Central memory CD8-positive, alpha-beta T cell (primary cell): ENCODE measurements at places on chromosomes 5 and 9.
A peak's percentile ranks its signal among the peaks of the same experiment; 100 is the strongest.

GRCh38 chr5:63400079-63400478, 562.2 kb downstream of the HTR1A start:
- H3K4me3 ChIP-seq = no peak overlapping the region
- H3K36me3 ChIP-seq = no peaks in the 10 kb centered on the region
- no peaks in the 10 kb centered on the region for H3K27me3 ChIP-seq
- no peaks in the 10 kb centered on the region for H3K4me1 ChIP-seq
- no peak overlapping the region for H3K27ac ChIP-seq

GRCh38 chr9:134413890-134414623, 87.8 kb downstream of the RXRA start:
- no peak overlapping the region for H3K27ac ChIP-seq
- peaks cover 20% of the 10 kb centered on the region for H3K4me1 ChIP-seq
- no peaks in the 10 kb centered on the region for H3K27me3 ChIP-seq
- peaks cover 4% of the 10 kb centered on the region for H3K36me3 ChIP-seq
- no peak overlapping the region for H3K4me3 ChIP-seq
- DNase-seq = no peak

DNA sequence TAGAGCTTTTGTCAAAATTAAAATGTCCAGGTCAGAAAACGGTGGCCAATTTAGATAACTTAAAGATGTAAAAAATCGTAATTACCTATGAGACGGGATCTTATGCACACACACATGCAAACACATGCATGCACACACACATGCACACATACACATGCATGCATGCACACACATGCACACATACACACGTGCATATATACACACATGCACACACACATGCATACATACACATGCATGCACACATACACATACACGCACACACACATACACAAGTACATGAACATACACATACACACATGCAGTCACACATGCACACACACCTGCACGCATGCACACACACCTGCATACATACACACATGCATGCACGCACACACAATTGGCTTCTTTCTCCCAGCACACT, 362.0 kb downstream of the IRX1 start:
- no peaks in the 10 kb centered on the region for H3K36me3 ChIP-seq
- no peaks in the 10 kb centered on the region for H3K27me3 ChIP-seq
- H3K4me3 ChIP-seq = no peak overlapping the region
- no peaks in the 10 kb centered on the region for H3K4me1 ChIP-seq
- DNase-seq = no peak

GRCh38 chr5:167899490-167900070, 391.9 kb upstream of the WWC1 start:
- no peak for DNase-seq
- no peaks in the 10 kb centered on the region for H3K36me3 ChIP-seq
- no peak overlapping the region for H3K4me3 ChIP-seq
- H3K4me1 ChIP-seq = no peaks in the 10 kb centered on the region
- H3K27ac ChIP-seq = no peak overlapping the region

- H3K27me3 ChIP-seq = peaks cover 32% of the 10 kb centered on the region
- peaks cover 10% of the 10 kb centered on the region for H3K4me1 ChIP-seq
- DNase-seq = no peak
- no peak overlapping the region for H3K27ac ChIP-seq
Observed at GRCh38 chr9:95422650-95423049, 94.1 kb downstream of the PTCH1 start.

GRCh38 chr5:157817387-157817702, 41.6 kb downstream of the CLINT1 start:
- peaks cover 16% of the 10 kb centered on the region for H3K4me1 ChIP-seq
- no peaks in the 10 kb centered on the region for H3K27me3 ChIP-seq
- no peak for DNase-seq

GRCh38 chr9:13361076-13361475, 81.6 kb upstream of the MPDZ start:
- no peaks in the 10 kb centered on the region for H3K4me1 ChIP-seq
- H3K27ac ChIP-seq = no peak overlapping the region
- DNase-seq = no peak
- no peaks in the 10 kb centered on the region for H3K27me3 ChIP-seq
- no peaks in the 10 kb centered on the region for H3K36me3 ChIP-seq

DNA sequence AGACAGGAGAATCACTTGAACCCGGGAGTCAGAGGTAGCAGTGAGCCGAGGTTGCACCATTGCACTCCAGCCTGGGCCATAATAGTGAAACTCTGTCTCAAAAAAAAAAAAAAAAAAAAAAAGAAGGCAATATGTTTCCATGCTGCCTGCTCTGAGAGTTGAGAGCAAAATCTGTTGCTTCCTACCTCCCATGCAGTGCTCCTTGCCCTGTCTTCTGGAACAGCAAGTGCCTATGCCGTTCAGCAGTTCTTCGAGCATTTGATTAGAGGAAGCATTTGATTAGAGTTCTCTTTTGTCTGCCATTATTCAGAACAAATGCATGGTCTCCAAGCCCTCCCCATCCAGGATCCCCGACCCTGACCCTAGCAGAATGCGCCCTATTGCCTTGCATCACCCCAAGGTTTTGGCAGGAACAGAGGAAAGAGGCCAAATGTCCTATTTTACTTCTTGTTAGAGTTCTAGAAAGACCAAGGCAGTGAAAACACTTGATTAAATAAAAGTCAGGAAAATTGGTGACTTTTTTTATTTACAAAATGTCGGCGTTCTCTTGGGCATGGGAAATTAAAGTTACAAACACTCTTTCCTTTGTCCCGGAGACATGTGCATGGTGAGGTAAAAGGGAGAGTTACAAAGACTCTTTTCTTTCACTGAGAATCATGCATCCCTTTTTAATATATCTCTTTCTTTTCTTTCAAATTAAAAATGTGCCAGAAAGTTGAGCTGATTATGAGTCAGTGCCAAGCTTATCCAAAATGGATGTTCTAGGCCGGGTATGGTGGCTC, 27.8 kb upstream of the FSD1L start:
- H3K4me1 ChIP-seq = peaks cover 3% of the 10 kb centered on the region
- no peak for DNase-seq
- peaks cover 8% of the 10 kb centered on the region for H3K27me3 ChIP-seq
- no peak overlapping the region for H3K27ac ChIP-seq
- H3K4me3 ChIP-seq = no peak overlapping the region
- H3K36me3 ChIP-seq = peaks cover 1% of the 10 kb centered on the region

DNA sequence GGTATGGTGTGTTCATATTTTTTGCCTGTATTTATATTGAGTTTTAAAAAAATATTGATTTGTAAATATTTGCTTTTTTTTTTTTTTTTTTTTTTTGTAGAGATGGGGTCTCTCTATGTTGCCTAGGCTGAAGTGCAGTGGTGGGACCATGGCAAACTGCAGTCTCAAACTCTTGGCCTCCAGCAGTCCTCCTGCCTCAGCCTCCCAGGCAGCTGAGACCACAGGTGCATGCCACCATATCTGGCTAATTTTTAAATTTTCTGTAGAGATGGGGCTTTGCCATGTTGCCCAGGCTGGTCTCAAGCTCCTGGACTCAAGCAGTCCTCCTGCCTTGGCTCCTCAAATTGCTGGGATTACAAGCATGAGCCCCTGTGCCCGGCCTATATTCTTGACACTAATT, 78.3 kb downstream of the RASGRF2 start:
- no peak overlapping the region for H3K27ac ChIP-seq
- no peaks in the 10 kb centered on the region for H3K27me3 ChIP-seq
- H3K4me3 ChIP-seq = no peak overlapping the region
- no peaks in the 10 kb centered on the region for H3K4me1 ChIP-seq
- no peak for DNase-seq

GRCh38 chr9:133484671-133485437, 6.0 kb upstream of the SLC2A6 start:
- no peak overlapping the region for H3K4me3 ChIP-seq
- no peak overlapping the region for H3K27ac ChIP-seq
- peaks cover 2% of the 10 kb centered on the region for H3K36me3 ChIP-seq
- H3K27me3 ChIP-seq = peaks cover 9% of the 10 kb centered on the region

GRCh38 chr5:74850030-74850429, 16.2 kb downstream of the FAM169A start:
- DNase-seq = no peak
- H3K27me3 ChIP-seq = no peaks in the 10 kb centered on the region
- H3K4me1 ChIP-seq = peaks cover 59% of the 10 kb centered on the region
- H3K36me3 ChIP-seq = no peaks in the 10 kb centered on the region
- no peak overlapping the region for H3K4me3 ChIP-seq

- H3K4me3 ChIP-seq = no peak overlapping the region
- H3K27ac ChIP-seq = no peak overlapping the region
- peaks cover 5% of the 10 kb centered on the region for H3K36me3 ChIP-seq
- peaks cover 65% of the 10 kb centered on the region for H3K4me1 ChIP-seq
- no peaks in the 10 kb centered on the region for H3K27me3 ChIP-seq
Observed at GRCh38 chr9:20582150-20582549, 40.1 kb downstream of the MLLT3 start.

- peaks cover 59% of the 10 kb centered on the region for H3K4me1 ChIP-seq
- peaks cover 17% of the 10 kb centered on the region for H3K36me3 ChIP-seq
- no peak for DNase-seq
- H3K4me3 ChIP-seq = peak overlapping the region; percentile 87
Observed at GRCh38 chr9:121200356-121200755, 1.3 kb downstream of the RAB14 start.

GRCh38 chr5:55072666-55073065, 29.8 kb upstream of the GZMA start:
- H3K27me3 ChIP-seq = no peaks in the 10 kb centered on the region
- no peak for DNase-seq
- H3K4me3 ChIP-seq = peak overlapping the region; percentile 53
- H3K4me1 ChIP-seq = peaks cover 39% of the 10 kb centered on the region
- H3K36me3 ChIP-seq = peaks cover 3% of the 10 kb centered on the region

GRCh38 chr5:116446356-116447005, 128.1 kb downstream of the SEMA6A start:
- H3K4me3 ChIP-seq = no peak overlapping the region
- H3K27ac ChIP-seq = no peak overlapping the region
- no peak for DNase-seq
- H3K36me3 ChIP-seq = peaks cover 6% of the 10 kb centered on the region
- H3K4me1 ChIP-seq = no peaks in the 10 kb centered on the region
- H3K27me3 ChIP-seq = no peaks in the 10 kb centered on the region

GRCh38 chr9:116589392-116590354, 97.4 kb upstream of the TRIM32 start:
- no peaks in the 10 kb centered on the region for H3K4me1 ChIP-seq
- H3K36me3 ChIP-seq = peaks cover 3% of the 10 kb centered on the region
- H3K27me3 ChIP-seq = no peaks in the 10 kb centered on the region
- H3K27ac ChIP-seq = no peak overlapping the region
- no peak overlapping the region for H3K4me3 ChIP-seq

DNA sequence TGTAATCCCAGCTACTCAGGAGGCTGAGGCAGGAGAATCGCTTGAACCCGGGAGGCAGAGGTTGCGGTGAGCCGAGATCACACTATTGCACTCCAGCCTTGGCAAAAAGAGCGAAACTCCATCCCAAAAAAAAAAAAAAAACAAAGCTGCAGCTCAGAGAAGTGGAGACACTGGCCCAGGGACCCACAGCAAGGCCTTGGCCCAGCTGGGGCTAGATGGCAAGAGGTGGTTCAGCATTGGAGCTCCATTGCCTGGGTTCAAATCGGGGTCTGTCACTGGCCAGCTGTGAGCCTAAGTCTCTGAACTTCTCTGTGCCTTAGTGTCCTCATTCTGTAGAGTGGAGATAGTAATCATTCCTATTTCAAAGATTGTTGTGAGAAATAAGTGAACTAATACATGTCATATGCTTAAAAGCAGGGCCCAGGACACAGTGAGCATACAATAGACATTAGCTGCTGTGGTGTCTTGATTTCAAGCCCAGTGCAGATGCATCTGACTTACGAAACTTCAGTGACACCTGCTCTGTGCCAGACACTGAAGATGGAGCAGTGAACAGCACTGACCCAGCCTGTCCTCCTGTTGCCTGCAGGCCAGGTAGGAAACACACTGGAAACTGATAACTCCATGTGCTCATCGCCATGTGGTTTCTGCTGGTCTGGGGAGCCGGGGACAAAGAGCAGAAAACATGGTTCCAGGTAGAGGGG, 127.7 kb downstream of the C9orf50 start:
- H3K36me3 ChIP-seq = peaks cover 28% of the 10 kb centered on the region
- DNase-seq = no peak
- no peaks in the 10 kb centered on the region for H3K27me3 ChIP-seq
- peaks cover 48% of the 10 kb centered on the region for H3K4me1 ChIP-seq

- no peaks in the 10 kb centered on the region for H3K36me3 ChIP-seq
- no peaks in the 10 kb centered on the region for H3K4me1 ChIP-seq
- H3K27ac ChIP-seq = no peak overlapping the region
- DNase-seq = no peak
Observed at GRCh38 chr9:38761999-38762398, 42.1 kb upstream of the FAM240B start.

DNA sequence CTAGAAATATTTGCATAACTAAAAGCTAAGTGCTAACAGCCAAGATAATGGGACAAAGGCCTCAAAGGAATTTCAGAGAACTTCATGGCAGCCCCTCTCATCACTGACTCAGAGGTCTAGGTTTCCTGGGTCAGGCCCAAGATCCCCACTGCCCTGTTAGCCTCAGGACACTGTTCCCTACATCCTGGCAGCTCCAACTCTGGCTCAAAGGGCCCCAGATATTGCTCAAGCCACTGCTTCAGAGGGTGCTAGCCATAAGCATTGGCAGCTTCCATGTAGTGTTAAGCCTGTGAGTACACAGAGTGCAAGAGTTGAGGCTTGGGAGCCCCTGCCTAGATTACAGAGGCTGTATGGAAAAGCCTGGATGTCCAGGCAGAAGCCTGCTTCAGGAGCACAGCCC, 998.1 kb downstream of the TLE1 start:
- H3K4me3 ChIP-seq = no peak overlapping the region
- H3K27me3 ChIP-seq = no peaks in the 10 kb centered on the region
- no peaks in the 10 kb centered on the region for H3K36me3 ChIP-seq

GRCh38 chr9:128344931-128345605, 4.7 kb downstream of the SLC27A4 start:
- no peak overlapping the region for H3K27ac ChIP-seq
- peaks cover 21% of the 10 kb centered on the region for H3K36me3 ChIP-seq
- H3K4me1 ChIP-seq = peaks cover 7% of the 10 kb centered on the region
- H3K27me3 ChIP-seq = no peaks in the 10 kb centered on the region
- no peak overlapping the region for H3K4me3 ChIP-seq
- no peak for DNase-seq

- no peaks in the 10 kb centered on the region for H3K27me3 ChIP-seq
- no peak for DNase-seq
- H3K27ac ChIP-seq = no peak overlapping the region
- H3K4me1 ChIP-seq = no peaks in the 10 kb centered on the region
Observed at GRCh38 chr5:3122985-3123762, 371.7 kb upstream of the IRX2 start.

DNA sequence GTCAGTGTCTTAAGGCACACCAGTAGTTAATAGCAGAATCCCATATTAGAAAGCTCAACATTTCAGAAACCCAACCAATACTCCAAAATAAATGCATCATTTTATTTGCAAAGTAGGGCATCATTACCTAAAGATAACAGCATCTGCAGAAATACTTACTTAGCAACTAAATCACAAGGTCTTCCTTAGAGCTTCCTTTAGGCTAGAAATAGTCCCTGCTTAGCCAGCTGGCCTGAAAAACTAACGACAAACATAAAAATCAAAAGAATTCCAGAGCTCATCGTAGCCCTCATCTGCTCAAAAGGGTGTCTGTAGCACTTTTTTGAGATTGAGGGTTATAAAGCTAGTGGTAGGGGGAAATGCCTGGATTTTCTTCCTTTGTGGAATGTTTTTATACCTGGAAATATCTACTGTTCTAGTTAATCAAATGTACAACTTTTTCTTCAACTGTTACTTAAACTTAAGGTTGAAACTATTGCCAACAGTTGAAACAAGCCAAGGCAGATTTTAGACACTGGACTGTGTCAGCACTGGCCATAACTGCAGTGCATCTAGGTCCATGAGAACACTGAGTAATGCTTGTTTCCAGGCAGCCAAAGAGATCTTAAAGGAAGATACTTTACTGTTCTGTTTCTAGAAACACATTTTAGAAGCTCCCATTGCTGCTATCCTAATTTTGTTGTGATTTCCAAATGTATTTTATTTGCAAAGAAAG, 129.4 kb upstream of the RASA1 start:
- H3K27ac ChIP-seq = no peak overlapping the region
- H3K27me3 ChIP-seq = no peaks in the 10 kb centered on the region
- no peaks in the 10 kb centered on the region for H3K4me1 ChIP-seq
- no peaks in the 10 kb centered on the region for H3K36me3 ChIP-seq
